Right renal pelvis (tissue), 4 donors: ENCODE measurements at places on chromosomes 7 and 10. TPM values are rescaled to one million over a fixed set of nuclear protein-coding genes. Genes with fewer than 3 reads are reported as not detected.
A peak's percentile ranks its signal among the peaks of the same experiment; 100 is the strongest.

DNA sequence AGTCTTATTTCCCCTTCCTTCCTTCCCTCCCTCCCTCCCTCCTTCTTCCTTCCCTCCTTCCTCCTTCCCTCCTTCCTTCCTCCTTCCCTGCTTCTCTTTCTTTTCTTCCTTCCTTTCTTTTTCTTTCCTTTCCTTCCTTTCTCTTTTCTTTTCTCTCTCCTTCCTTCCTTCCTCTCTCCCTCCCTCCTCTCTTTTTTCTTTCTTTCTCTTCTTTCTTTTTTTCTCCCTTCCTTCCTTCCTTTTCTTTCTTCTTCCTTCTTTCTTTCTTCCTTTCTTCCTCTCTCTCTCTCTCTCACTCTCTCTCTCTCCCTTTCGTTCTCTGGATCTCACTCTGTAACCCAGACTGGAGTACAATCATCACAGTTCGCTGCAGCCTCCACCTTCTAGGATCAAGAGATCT lies 6.2 kb downstream of the TMEM130 start:
- DNase-seq = no peak

Gene FEZF1
- polyA plus RNA-seq = not detected

Gene CCL24
- polyA plus RNA-seq = not detected

Gene CALML5
- polyA plus RNA-seq = not detected

Gene FAM221A
- polyA plus RNA-seq = 14.0 TPM

GRCh38 chr10:117320050-117320665 lies 55.1 kb downstream of the PDZD8 start:
- no peak for DNase-seq

Gene HECW1
- 6.8 TPM for polyA plus RNA-seq

Gene TRIL
- polyA plus RNA-seq = 60.5 TPM

- DNase-seq = no peak
Observed at GRCh38 chr10:14925268-14925667, 28.6 kb downstream of the DCLRE1C start.

GRCh38 chr10:33073641-33074415 lies 115.8 kb upstream of the ITGB1 start:
- DNase-seq = no peak

GRCh38 chr7:127803626-127804025 lies 151.6 kb downstream of the SND1 start:
- no peak for DNase-seq

DNA sequence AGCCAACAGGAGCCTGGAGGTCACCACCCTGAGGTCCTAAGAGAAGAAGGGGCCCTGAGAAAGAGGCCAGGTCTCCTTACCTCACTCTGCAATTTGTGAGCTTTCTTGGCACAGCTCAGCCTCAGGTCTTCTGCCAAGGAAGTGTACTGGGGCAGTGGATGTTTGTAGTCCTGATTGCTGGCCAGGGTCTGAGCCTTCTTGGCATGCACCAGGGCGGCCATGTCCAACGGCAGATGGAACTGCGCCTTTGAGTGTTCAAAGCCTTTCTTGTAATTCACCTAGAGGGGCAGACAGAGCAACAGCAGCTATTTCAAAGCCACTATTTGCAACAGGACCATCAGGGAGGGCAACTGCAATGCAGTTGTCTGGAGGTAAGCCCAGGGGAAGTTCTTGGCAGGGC lies 51.7 kb downstream of the NRAP start:
- no peak for DNase-seq

GRCh38 chr7:2373124-2373556 lies 18.5 kb downstream of the EIF3B start:
- no peak for DNase-seq

DNA sequence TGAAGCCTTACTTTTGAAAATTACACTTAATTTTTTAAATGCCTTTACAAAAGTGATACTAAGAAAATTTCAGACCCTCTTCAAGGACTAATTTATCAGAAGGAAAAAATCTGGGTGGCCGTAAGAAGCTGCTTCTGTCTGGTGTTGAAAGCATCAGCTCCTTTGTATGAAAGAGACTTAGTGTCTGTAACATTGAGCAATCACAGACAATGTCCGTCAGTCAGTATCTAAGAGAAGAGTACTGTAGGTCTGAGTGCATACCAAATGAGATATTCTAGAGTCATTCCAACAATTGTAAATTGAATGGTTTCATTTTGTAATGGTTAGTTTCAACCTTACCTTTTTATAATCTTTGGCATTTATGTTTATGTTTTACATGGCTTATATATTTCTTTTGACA lies 11.1 kb upstream of the MDFIC start:
- no peak for DNase-seq

- DNase-seq = no peak
Observed at GRCh38 chr10:79452174-79452611, 6.8 kb upstream of the ZCCHC24 start.

GRCh38 chr10:70617798-70618568 lies 15.4 kb upstream of the PRF1 start:
- DNase-seq = no peak

Gene ADAMTS14
- 1.3 TPM for polyA plus RNA-seq

GRCh38 chr7:55188590-55189138 lies 169.8 kb downstream of the EGFR start:
- no peak for DNase-seq

DNA sequence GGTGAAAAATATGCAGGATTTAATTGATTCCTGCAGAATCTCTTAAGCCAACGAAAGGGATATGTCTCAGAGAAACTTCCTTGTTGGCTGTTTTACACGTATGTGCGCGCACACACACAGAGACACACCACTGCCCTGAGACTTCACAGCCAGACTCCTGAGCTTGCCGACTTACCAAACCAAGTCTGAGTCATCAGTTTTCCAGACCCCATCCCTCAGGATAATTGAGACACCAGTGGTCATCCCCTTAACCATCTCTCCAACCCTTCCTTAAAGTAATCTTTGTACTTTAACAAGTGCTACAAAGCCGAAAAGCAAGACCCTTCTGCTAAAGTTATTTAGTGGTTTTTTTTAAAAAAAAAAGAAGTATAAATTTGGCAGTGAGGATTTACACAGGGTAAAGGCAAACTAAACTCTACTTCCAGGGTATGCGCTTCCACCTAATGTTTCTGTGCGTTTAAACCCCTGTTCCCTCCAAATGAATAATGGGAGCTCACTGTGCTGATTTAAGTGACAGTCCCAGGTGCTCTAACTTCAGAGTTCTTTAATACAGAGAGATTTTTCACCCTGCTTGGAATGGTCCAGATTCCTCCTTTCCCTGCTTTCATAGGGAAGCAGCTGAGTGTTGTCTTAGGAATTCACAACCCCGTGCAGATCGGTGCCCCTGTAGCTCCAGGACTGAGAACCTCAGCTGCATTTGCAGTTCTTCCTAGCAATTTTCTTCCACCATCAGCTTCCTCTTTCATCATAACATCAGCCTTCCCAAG lies 198.5 kb downstream of the INHBA start:
- DNase-seq = no peak

- no peak for DNase-seq
Observed at GRCh38 chr7:121083138-121083789, 94.8 kb downstream of the CPED1 start.

- no peak for DNase-seq
Observed at GRCh38 chr7:103859709-103860108, 129.7 kb downstream of the RELN start.

Gene NUTM2E
- 0.10 TPM for polyA plus RNA-seq

DNA sequence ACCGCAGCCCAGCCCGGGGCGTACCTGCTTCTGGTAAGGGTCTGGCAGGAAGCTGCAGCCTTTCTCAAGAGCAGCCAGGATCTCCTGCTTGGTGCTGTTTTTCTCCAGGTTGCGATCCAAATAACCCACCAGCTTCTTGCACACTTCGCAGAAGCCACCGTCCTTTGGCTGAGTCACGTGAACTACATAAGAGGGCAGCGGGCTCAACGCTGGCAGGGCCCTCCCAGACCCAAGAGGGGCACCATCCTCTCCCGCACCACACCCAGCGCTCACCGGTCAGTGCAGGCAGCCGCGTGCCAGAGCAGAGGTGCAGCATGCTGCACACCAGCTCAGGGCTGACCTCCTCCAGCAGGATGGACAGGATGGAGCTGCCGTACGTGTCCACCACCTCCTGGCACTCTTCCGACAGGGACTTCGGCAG lies 31.6 kb downstream of the PSAP start:
- no peak for DNase-seq

Gene EVX1
- 0.12 TPM for polyA plus RNA-seq

Gene OPALIN
- not detected for polyA plus RNA-seq

DNA sequence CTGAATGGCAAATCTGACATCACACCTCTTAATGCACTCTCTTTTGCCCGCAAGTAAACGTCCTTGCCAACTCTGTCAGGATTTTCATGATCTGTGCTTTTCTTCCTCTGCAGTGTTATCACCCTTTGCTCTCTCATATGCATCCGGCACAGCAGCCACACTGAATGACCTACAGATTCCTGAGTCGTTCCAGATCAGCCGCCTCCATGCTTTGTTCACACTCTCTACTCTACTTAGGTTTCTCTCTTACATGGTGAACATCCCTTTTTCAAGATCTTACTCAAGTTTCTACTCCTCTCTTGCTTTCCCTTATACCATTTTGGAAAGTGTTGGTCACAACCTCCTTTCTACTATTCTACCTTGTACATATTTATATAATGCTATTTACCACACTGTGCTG lies 127.7 kb upstream of the AOAH start:
- no peak for DNase-seq

GRCh38 chr10:99623919-99624318 lies 3.7 kb upstream of the SLC25A28 start:
- no peak for DNase-seq

DNA sequence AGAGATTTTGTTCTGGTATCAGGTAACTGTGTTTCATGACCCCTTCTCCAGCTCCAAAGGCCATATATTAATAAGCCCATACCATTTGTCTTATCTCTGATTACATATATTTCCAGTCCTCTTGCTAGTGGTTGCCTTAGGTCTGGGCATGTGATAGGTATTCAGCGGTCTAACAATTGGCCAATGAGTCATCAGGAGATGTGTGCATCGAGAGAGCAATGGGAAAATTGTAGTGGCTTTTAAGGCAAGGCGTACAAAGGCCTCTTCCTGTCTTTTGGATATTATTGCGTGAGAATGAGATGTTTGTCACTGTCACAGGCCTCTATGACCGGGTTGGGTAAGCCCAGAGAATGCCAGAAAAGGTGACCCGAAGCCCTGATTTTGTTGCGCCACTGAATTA lies 38.6 kb upstream of the SFRP5 start:
- no peak for DNase-seq

- DNase-seq = no peak
Observed at GRCh38 chr10:127046975-127047877, 142.0 kb downstream of the DOCK1 start.

DNA sequence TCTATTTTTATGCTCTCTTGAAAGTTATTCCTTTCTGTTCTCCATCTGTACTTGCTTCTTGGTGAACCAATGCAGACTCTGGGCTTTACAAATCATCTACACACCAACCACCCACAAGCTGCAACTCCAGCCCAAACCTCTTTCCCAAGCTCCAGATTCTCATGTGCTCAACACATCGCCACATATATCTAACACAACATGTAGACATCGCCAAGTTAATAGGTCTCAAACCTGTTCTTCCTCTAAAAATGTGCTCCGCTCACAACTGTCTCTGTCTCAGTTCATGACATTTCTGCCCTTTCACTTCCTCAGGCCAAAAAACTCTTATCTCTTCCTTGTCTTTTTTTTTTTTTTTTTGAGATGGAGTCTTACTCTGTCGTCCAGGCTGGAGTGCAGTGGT lies 95.7 kb upstream of the EEPD1 start:
- DNase-seq = no peak

DNA sequence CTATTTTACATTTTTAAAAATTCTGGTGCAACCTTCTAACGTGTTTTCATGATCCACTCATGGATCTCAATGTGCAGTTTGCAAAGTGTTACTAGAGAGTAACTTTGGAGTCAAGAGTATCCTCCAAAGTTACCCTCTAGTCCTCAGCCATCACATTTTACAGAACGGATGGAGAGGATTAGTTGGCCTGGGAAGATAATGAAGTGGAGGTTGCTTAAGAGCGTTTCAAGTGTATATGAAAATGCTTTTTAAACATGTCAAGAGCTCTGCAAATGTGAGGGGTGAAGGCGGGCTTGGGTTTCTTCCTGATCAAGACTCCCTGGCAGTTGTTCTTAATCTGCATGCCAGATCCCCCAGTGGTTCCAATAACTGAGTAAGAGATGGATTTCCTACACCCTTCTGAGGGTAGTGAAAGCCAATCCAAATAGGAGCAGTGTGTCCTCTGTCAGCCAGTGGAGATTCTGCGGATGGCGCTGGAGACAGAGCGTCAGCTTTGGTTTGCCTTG lies 299.4 kb upstream of the NPVF start:
- DNase-seq = no peak

- DNase-seq = no peak
Observed at GRCh38 chr10:120517196-120517595, 60.2 kb downstream of the PLPP4 start.

Gene CASTOR2
- polyA plus RNA-seq = 4.9 TPM

- DNase-seq = peak; percentile 1
Observed at GRCh38 chr10:27285093-27285492, 44.5 kb upstream of the ACBD5 start.

Gene CFAP43
- 14.1 TPM for polyA plus RNA-seq

DNA sequence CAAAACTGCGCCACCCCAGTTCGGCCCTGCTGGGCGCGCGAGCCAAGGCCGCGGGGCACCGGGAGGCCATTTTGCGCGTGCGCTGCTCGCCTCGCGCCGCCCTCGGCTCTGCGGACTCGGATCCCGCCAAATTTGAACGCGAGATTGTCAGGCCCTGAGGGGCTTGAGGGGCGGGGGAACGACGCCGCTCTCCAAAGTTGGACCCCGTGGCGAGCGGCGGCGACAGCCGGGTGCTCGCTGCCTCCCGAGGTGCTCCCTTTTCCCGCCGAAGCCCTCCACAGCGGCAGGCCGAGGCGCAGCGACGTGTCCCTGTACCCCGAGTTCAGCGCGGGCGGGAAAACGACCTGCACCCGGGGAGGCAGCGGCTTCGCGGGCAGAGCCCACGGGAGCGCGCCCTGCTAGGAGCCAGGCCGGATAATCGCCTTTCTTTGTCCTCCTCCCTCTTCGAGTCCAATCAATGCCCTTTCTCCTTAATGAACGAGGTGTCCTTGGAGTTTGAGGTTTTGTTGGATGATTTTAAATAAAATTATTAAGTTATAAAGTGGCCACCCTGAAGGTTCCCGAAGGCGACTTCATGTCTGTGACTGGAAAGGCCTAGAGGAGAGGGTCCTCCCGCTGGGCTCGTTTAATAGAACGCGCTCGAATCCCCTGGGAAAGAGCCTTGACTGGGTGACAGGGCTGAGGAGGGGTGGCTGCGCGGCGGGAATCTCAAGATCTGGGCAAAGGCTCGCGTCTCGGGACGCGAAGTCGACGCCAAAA lies 10.7 kb upstream of the SPAG6 start:
- DNase-seq = no peak

DNA sequence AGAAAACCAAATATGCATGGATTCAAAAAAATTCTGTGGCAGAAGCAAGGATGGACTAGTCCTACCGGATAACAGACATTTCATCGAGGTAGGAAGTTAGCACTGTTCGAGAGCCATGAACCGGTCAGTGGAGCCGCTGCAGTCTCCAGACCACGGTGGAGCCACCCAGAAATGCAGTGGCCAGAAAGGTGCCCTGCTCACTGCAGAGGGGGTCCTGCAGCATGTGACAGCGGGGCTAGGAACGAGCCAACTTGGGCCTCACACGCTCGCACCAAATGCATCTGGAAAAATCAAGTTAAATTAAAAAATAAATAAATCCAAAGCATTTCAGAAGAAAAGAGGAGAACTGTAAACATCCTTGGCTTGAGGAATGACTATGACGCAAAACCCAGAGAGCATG lies 13.1 kb upstream of the CFAP46 start:
- DNase-seq = no peak
